T-helper 17 cell (primary cell): ENCODE measurements at places on chromosomes 7 and 10. TPM values are rescaled to one million over a fixed set of nuclear protein-coding genes. Genes with fewer than 3 reads are reported as not detected.

Gene ADCY1
- total RNA-seq, result not detected

GRCh38 chr10:43610636-43611035 lies 4.4 kb downstream of the ZNF485 start:
- peaks cover 19% of the 10 kb centered on the region for H3K4me1 ChIP-seq
- H3K4me3 ChIP-seq, result no peak overlapping the region
- H3K27me3 ChIP-seq, result no peaks in the 10 kb centered on the region
- peaks cover 13% of the 10 kb centered on the region for H3K36me3 ChIP-seq

DNA sequence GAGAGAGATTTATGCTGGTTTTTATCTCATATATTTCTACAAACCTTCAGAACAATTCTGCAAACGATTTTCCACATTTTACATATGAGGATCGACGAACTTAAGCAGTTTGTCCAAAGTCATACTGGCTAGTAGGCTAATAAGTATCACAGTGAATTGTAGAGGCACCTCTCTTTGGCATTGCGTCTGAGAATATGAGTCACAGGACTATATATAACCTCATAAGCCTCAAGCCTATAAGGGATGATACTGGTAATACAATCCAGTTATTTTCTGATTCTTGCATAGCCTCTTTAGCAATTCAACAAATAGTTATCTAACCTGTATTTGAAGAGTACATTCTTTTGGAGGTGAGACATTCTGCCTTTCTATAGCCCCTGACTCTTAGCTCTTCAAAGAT lies 129.8 kb downstream of the GPR158 start:
- no peaks in the 10 kb centered on the region for H3K4me1 ChIP-seq
- H3K27me3 ChIP-seq, result no peaks in the 10 kb centered on the region
- no peak overlapping the region for H3K4me3 ChIP-seq

DNA sequence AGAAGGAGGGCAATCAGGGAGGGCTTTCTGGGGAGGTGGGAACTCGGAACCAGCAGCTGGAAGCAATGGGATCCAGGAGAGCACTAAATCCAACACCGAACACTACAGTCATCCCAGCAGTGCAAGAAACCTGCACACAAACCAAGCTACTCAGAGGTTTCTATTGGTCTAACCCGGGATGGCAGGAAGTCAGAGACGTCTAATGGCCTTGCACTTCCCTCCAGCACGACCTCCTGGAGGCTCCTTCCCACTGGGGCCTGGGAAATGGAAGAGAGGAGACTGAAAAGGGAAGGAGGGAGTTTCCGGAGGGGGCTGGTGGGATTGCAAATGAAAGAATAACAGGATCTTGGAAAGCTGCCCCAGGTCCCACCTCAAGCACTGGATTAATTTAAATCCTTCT lies 56.3 kb downstream of the TEX36 start:
- peaks cover 51% of the 10 kb centered on the region for H3K27me3 ChIP-seq
- H3K4me1 ChIP-seq, result no peaks in the 10 kb centered on the region
- no peaks in the 10 kb centered on the region for H3K36me3 ChIP-seq
- no peak for DNase-seq

DNA sequence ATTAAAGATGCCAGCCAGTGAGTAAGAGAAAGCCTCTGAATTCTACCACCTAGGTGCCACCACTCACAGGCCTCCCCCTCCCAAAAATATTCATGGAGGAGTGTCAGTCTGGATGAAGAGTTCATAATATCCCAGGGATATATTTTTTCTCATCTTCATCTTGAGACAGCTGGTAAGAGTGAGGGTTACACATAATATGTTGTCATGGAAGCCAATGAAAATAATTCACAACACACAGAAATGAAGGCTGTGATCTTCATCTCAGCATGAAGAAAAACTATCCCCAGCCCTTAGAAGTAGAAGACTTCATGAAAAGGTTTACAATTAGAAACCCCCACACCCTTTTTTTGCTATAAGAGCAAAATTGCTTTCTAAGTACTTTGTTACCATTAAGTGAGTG lies 175.6 kb downstream of the DNAH11 start:
- DNase-seq, result no peak
- no peak overlapping the region for H3K27ac ChIP-seq
- no peaks in the 10 kb centered on the region for H3K36me3 ChIP-seq
- H3K27me3 ChIP-seq, result peaks cover 18% of the 10 kb centered on the region
- H3K4me1 ChIP-seq, result peaks cover 3% of the 10 kb centered on the region
- H3K4me3 ChIP-seq, result no peak overlapping the region

GRCh38 chr10:118504467-118505205 lies 90.8 kb downstream of the PRLHR start:
- H3K27me3 ChIP-seq, result peaks cover 14% of the 10 kb centered on the region
- H3K27ac ChIP-seq, result no peak overlapping the region
- H3K4me1 ChIP-seq, result peaks cover 7% of the 10 kb centered on the region
- DNase-seq, result no peak
- no peaks in the 10 kb centered on the region for H3K36me3 ChIP-seq
- H3K4me3 ChIP-seq, result no peak overlapping the region

- no peaks in the 10 kb centered on the region for H3K27me3 ChIP-seq
- H3K4me1 ChIP-seq, result peaks cover 24% of the 10 kb centered on the region
- peak overlapping the region; percentile 70 for H3K4me3 ChIP-seq
- peak overlapping the region; percentile 97 for H3K27ac ChIP-seq
- DNase-seq, result peak; percentile 10
These were observed 1.9 kb upstream of the ARL4A start for GRCh38 chr7:12685550-12685949.
